Activated CD4-positive, alpha-beta T cell treated with anti-CD3 and anti-CD28 coated beads for 24 hours (primary cell): ENCODE measurements at places on chromosomes 2 and 18.

DNA sequence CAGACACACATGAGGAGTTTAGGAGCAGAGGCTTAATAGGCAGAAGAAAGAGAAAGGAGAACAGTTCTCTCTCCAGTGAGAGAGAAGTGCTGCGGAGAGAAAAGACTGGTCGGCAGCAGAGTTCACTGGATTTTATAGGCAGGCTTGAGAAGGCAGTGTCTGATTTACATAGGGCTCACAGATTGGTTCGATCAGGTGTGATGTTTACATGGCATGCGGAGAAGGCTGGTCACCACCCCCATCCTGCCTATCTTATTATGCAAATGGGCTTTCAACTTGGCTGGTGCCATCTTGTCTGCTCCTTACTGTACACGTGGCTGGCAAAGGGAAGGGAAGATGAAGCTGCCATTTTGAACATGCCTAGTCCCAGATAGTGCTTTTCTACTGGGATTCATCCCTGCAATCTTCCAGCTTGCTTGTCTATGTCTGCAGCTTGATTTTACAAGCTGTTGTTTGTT lies 113.4 kb downstream of the AP1S3 start:
- DNase-seq: no peak

- DNase-seq: no peak
Measured at GRCh38 chr2:25735835-25736234, 62.5 kb upstream of the DTNB start.

DNA sequence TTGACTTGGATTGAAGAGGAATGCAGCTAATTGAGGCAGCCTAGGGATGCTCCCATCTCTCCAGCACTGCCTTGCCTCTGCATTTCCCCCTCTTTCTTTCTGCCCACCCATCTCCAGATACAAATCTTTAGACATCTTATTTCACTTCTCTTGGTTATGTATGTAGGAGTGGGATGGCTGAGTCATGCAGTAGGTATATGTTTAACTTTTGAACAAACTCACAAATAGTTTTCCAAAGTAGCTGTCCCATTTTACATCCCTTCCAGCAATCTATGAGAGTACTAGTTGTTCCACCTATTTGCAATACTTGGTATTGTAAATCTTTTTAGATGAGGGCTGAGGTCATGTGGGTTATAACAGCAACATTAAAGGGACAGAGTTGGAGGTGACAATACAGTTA lies 329.9 kb downstream of the DYSF start:
- no peak for DNase-seq

DNA sequence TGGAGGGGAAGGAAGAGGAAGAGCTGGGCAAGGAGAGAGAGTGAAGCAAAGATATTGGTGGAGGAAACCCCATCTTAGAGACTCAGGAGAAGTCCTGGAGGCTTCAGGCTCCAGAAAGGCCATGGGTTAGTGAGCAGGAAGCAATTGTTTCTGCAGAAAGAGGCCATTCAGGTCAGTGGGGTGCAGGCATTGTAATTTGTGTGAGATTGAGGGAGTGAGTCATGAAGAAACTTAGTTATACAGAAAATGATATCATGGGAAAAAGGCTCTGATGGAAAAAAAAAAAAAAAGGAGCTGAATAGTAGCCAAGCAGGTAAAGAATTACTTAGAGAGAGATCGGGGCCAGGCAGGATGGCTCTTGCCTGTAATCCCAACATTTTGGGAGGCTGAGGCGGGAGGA lies 4.0 kb downstream of the EMILIN2 start:
- DNase-seq: no peak

DNA sequence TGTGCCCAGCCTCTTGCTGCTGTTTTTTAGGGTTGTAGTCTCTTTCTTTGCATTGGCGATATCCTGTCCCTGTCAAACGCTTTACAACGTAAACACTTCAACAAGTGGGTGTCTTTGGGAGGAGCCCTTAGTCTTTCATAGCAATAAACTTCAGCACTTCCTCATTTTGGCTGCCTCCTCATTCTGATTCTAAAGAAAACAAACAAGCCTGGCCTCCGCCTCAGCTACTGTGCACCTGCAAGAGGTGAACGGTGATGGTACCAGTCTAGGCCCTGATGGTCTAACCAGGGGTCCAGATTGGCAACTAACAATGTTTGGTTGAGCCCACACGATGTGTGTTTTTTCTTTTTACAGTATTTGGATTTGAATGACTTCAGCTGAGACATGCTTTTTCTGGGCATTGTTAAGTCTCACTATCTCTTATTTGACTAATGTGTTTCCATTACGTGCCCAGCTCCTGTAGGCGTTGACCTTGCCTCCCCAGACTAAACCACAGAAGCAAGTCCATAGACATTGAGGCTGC lies 53.2 kb upstream of the CUL3 start:
- DNase-seq: peak; percentile 19

DNA sequence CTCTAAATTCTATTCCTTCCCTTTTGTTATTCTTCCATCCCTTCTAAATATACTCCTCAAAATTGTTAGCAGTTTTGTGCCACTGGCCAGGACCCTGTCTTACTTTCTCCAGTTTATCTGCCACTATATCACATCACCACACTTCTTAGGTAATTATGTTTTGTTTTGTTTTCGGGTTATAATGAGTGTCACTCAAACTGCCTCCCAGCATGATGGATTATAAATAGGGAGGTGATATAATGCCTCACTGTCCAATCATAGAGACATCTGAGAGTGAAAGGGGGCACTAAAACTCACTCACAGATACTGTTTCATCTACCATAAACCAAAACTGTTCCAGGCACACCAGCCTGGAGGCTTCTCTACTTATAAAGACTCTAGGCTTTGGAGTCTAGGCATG lies 3.5 kb downstream of the RSAD2 start:
- DNase-seq: no peak

GRCh38 chr2:223383315-223383714 lies 218.8 kb downstream of the SCG2 start:
- no peak for DNase-seq

DNA sequence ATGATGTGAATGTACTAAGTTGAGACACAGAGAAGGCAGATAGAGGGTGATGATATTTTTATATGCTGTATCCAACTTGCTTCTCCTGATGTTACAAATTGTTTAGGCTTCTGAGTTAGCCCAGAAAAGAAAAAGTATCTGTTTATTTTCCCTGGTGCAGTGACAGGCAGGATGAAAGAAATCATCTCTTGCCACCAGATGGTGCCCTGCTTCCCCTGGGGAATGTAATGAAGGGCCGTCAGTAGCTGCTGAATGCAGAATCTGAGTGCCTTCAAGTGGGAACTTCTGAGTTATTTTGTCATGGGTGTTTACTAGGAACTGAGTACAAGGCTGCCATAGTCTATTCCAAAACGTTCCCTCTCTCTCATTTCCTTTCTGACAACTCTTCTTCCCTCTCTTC lies 525.6 kb downstream of the MBD2 start:
- no peak for DNase-seq

DNA sequence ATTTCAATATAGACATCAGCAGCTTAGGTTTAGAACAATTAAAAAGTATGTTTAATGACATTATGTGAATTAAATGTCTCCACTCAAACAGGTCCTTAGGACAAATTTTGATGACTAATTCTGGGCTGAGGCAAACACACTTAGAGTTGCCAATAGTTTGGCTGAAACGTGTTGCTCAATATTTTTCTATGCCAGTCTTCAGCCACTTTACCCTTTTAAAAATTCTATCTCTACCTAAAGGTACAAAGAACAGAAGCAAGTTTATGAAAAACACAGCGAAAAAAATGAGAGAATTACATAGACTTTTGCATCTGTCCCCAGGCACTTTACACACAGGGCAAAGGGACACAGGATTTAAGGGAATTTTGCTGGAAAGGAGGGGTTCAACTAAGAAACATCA lies 4.5 kb downstream of the IDH1 start:
- DNase-seq: no peak

DNA sequence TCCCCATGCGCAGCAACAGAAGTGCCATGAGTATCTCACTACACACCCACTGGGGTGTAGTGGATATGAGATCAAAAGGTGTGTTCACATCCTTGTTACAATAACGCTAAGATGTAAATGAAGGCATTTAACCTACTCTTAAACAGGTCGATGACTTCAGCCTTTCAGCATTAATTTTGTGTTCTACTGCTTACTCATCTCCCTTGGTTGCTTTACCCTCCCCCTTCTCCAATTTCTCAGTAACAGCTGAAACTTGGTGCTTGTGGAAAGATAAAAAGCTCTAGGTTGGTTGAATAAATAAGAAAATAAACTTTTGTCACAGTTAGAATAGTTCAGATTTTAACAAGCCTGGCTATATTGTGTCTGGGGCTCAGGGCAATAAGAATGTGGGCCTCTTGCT lies 147.5 kb upstream of the SESTD1 start:
- DNase-seq: no peak

DNA sequence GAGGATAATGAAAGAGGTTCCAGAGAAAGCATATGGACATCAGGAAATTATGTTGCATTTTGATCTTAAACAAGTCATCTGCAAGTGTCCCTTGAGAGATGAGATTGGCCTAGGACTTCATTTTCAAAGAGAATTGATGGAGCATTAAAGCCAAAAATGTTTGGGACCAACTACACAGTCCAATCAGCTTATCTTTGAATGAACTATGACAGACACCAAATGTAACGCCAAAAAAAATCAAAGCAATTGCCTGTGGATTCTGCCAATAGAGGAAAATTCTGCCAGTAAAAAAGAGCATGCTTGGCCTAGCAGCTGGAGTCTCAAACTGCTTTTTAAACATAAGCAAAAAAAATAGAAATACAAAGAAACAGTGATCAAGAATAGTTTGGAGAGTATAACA lies 594.5 kb upstream of the CHAC2 start:
- DNase-seq: no peak

GRCh38 chr2:8608411-8608954 lies 73.4 kb upstream of the ID2 start:
- DNase-seq: no peak

- DNase-seq: peak; percentile 45
Measured at GRCh38 chr18:11947214-11948191, 33.8 kb upstream of the IMPA2 start.

GRCh38 chr2:239507576-239508258 lies 106.9 kb upstream of the HDAC4 start:
- no peak for DNase-seq

DNA sequence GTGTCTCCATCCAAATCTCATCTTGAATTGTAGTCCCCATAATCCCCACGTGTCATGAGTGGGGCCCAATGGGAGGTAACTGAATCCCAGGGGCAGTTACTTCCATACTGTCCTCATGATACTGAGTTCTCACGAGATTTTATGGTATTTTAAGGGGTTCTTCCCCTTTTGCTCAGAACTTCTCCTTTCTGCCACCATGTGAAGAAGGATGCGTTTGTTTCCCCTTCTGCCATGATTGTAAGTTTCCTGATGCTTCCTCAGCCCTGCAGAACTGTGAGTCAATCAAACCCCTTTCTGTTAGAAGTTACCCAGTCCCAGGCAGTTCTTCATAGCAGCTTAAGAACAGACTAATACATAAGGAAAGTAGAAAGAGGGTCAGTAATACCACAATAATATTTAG lies 480.4 kb downstream of the KCNJ3 start:
- DNase-seq: no peak

DNA sequence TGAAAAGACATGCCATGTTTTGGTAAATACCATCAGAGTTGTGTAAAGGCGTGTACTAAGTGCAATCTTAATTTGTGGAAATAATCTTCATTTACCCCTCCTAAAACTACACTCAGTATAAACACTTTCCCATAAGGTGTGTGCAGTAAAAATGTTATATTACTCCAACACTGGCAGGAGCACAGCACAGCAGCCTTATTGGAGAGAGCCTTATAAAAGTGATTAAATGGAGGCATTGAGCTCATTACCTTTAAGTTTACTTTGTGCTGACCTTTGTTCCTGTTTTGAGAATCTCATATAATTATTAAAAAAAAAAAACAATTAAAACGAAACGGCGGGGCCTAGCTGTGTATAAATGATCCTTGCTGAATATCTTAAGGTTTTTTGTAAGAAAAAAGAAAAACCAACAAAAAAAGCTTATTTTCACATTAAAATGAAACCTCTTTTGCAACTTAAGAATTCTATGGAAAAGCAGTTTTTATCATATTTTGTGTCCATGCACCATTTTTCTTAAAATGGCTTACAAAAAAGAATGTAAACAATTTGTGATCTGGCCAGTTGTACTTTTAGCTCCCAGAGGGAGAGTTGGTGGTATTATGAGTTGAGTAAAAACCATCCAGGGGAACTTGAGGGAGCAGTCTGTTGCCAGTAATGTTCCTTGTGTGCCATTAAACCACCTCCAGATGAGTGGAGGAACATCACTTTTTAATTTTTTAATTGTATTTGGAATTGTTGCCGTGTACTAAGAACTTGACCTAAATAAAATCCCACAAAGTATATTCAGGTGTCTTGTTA lies 103.4 kb downstream of the ABI2 start:
- DNase-seq: no peak

GRCh38 chr2:100246163-100247145 lies 75.8 kb downstream of the LONRF2 start:
- DNase-seq: no peak

DNA sequence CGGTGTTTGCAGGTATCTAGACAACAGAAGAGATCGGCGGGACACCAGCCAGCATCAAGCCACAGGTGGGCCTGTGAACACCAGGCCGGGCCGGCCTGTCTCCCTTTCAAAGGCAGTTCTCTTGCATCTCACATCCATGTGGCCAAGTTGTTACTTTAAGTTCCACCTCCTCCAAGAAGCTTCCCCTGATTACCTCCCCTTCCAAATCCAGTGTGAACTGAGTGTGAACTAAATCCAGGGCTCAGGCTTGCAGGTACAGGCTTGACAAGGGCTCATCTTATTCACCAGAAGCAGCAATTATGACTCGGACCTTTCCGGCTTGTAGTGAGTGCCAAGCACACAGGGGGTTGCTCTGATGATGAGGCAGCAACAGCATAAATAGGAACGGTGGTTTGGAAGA lies 3.9 kb downstream of the CRACDL start:
- DNase-seq: no peak

DNA sequence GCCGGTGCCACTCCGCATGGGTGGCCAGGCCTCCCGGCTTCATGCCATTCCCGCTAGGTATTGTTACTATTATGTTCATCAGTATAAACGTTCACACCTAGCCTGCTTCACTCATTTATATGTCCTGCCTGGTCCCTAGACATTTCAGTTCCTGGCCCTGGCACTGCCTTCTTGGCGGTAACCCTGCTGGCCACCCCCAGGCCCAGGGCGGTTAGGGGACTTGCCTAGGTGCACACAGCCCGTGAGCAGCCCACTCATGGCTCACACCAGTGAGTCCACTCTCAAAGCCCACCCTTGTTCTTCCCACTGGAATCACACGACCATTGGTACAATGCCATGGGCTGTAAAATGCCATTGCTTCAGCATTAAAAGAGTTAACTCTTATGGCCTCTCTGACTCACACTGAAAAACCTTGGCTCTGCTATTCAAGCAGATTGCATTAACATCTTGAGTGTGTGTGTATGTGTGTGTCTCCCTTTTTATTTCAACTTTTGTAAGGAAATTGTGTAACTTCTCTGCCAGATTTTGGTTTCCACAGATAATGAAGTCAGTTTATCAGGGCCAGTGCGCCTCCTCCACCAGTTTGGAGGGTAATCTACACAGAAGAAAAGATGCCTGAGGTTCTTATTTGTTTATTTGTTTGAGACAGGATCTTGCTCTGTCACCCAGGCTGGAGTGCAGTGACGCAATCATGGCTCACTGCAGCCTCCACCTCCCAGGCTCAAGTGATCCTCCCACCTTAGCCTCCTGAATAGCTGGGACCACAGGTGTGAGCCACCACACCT lies 74.2 kb downstream of the RAB31 start:
- DNase-seq: no peak
